ENCODE measurements at places on chromosomes 2 and 18.

GRCh38 chr2:191213333-191213732 is 31.9 kb upstream of the MYO1B start:
- DNase-seq = no peak

DNA sequence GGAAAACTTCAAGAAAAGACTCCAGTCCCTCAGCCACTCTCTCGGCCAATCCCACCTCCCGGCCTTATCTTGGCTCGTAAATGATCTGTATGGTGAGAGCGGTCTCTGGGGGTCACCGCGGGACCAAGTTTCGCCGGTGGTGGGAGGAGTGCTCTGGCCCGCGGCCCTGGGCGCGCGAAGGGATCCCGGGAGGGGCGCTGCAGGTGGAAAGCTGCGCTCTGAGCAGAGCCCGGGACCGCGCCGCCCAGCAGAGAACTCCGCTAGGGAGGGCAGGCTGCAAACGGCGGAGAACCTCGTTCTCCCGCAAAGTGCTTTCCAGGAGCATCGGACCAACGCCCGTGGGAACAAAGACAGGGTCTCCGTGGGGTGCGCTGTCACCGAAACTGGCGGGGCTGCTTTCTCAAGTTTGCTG is 622 bp downstream of the LRP2 start:
- no peak for DNase-seq

DNA sequence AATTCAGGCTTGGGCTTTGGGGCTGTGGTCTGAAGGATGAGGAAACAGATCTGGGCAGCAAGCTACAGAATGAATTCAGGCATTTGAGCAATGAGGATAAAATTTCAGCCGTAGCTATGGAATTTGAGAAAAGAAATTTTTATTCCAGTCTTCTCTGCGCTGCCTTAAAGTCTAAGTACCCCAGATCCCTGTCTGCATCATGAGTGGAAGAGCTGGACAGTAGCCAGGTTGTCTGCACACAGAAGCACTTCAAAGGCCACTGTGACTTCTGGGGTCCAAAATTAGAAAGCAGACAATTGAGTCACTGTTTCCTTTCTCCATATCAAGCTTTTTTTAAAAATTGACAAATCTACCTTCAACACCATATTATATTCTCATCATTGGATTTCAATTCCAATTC is 787.6 kb upstream of the GCFC2 start:
- no peak for DNase-seq

- no peak for DNase-seq
These were observed 81.4 kb upstream of the RASGRP3 start for GRCh38 chr2:33395034-33395433.

- no peak for DNase-seq
These were observed 224.1 kb upstream of the PARD3B start for GRCh38 chr2:204321027-204321800.

All from fibroblast of the conjunctiva (primary cell).